ENCODE measurements at places on chromosomes 16 and 17.

GRCh38 chr17:27904534-27905446, 11.6 kb upstream of the LYRM9 start:
- no peak for DNase-seq

DNA sequence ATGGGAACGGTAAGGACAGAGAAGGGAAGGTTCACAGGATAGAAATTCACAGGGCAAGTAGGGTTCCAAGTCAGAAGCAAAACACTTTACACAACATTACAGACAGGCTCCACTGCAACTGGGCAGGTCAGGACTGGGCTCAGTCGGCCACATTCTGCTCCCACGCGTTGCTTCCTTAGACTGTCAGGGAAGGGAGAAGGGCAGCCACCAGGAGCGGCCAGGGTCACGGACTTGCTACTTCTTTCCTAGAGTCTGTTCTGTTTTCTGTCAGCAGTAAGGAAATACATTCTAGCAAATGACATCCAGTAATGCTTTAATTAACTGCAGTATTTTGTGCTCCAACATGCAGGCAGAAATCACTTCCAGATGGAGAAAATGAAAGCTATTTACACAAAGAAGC, 160.3 kb upstream of the RPH3AL start:
- no peak for DNase-seq

GRCh38 chr16:49854796-49855203, 1.1 kb downstream of the ZNF423 start:
- DNase-seq, result no peak

DNA sequence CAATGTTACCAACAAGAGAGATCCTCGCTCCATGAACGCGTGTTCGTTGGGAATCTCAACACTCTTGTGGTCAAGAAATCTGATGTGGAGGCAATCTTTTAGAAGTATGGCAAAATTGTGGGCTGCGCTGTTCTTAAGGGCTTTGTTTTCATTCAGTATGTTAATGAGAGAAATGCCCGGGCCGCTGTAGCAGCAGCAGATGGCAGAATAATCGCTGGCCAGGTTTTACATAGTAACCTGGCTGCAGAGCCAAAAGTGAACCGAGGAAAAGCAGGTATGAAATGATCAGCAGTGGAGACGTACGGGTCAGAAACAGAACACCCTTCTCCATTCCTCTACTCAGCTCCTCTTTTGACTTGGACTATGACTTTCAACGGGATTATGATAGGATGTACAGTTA, 13.3 kb downstream of the SOCS1 start:
- DNase-seq, result no peak

DNA sequence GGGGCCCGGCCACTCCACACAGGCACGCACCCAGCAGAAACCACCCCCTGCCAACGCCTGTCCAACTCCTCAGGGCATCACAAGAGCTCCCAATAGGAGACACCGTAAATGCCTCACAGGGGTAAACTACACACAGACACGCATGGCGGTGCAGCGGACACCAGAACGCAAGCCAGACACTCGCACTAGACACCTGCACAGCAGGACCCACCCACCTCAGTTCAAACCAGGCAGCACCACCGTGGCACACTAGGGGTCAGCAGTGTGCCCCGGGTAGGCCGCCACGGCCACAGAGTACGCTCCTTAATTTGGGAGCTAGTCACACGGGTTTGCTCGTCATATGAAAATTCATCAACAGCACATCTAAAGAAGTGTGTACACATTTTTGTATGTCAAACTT, 3.4 kb downstream of the SLC38A10 start:
- DNase-seq, result no peak

- no peak for DNase-seq
Observed at GRCh38 chr16:11326737-11327276, 18.5 kb upstream of the RMI2 start.

DNA sequence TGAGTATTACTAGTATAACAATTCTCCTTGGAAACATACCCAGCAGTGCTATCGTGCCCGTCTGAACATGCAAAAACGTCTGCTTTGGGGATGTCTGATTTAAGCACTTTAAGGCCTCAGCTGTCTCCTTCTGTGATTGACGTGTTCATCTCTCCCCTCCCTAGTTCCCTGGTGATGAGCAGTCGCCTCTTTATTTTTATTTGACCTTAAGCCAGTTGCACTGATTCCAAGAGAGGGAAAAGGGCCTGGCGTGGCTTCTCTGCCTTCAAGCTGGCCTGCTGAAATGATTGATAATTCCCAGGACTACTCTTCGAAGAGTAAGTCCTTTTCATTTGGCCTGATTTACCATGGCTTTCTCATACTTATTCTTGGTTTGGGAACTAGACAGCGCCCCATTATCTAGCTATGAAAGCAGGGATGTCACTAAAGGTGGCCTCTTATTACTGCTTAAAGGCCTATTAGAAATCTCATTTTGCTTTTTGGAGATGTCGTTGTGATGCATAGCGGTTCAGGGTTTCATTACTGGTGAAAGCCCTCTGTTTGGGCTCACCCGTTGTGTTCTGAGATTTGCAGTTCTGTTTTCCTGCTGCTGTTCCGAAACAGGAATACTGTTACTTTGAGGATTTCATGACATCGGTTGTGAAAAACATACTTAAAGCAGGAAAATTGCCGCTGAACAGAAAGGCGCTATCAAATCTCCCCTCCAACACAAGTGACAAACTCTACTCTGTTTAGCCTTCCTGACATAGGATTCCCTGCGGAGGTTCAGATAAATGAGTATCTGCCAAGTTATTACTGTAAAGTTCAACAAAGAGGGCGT, 65.5 kb downstream of the IQCK start:
- no peak for DNase-seq

DNA sequence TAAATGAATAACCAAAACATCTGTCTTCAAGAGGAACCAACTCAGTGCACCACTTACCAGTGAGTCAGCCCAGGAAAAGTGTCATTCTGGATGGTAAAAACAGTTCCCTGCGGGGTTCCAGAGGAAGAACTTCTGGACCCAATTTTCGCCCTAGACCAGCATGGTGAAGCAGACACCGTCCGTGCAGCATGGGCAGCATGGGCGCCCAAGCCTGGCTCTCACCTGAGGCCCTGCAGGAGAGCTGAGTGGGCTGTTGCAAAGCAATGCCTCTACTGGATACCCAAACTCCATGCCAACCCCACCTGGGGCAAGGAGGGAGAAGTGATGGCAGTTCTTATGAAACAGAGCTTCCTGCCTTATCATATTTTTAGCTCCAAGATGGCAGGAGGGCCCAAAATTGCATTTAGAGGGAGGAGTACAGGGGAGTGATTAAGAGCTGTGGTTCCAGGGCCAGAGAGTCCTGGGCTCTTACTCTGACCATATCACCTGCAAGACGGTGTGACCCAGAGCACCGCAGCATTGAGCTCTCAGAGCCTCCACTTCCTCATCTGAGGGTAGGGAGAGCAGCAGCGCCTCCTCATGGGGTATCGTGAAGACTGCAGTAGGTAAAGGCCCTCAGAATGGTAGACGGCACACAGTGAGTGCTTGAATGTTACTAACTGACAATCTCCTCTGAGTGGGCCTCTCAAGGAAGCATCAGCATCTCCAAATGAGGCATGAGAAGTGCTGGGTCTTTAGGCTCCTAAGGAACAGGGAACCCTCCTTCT, 16.6 kb upstream of the INPP5K start:
- DNase-seq, result no peak

- DNase-seq, result no peak
Observed at GRCh38 chr17:13387952-13388351, 213.8 kb downstream of the HS3ST3A1 start.

- no peak for DNase-seq
Observed at GRCh38 chr16:48291303-48291702, 44.0 kb upstream of the ABCC11 start.

DNA sequence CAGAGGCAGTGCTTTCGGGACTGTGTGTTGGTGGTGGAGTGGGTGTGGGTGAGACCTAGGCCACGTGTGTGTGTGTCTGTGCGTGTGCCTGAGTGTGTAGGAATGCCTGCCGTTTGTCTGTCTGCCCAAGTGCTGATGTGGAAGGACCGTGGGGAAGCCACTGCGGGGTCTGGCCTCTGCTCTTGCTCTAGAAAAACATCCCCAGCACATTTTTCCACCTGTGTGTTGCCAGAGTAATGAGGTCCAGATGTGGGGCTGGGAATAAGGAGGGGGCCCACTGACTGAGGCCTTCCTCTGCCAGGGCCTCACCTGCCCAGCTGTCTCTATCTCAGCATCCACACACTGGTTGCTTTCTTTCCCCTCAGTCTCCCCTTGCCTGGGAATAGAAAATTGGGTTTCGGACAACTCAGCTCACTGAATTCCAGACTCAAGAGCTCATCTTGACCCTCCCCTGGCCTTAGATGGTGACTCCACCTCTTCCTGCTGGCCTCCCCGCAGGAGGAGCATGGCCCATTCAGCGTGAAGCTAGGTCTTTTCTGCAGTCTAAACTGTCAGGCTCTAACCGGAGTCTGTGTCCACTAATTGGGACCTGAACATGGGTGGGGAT, 7.6 kb downstream of the SGCA start:
- no peak for DNase-seq

- no peak for DNase-seq
Observed at GRCh38 chr17:3514873-3515272, 39.1 kb downstream of the ASPA start.

GRCh38 chr17:70717042-70717441, 547.7 kb downstream of the KCNJ2 start:
- DNase-seq, result no peak

DNA sequence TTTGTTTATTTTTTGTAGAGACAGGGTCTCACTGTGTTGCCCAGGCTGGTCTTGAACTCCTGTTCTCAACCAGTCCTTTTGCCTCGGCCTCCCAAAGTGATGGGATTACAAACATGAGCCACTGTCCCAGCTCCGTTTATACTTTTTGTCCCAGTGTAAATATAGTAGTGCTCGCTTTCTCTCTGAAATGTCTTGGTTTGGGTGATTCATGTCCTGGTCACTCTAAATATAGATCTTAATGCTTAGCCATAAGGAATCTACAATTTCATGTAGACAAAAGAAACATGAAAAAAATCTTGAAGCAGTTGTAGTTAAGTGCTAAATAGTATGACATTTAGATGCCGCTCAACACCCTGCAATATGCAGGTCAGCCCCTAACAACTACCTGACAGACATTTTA, 126.9 kb downstream of the KATNIP start:
- peak; percentile 20 for DNase-seq

- DNase-seq, result no peak
Observed at GRCh38 chr17:71232801-71233559, 887.8 kb upstream of the SOX9 start.

DNA sequence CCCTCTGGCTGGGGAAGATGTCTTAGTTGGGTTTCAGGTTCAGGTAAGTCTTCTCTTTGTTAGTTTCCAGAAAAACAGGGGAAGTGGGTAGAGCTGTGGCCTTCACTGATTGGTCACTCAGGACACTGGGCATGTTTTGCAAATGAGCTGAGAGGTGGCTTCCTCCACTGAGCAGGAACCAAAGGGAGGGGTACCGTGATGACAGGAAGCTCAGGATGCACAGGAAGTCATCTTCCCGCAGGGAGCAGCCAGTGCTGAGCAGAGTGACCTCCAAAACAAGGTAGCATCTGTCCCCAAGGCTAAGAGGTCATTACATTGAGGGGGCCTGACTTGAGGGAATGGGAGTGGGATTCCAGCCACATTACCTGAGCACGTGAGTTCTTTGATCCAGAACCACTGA, 5.6 kb downstream of the NT5C start:
- DNase-seq, result no peak

GRCh38 chr17:17605729-17606088, 14.2 kb upstream of the PEMT start:
- DNase-seq, result peak; percentile 16

DNA sequence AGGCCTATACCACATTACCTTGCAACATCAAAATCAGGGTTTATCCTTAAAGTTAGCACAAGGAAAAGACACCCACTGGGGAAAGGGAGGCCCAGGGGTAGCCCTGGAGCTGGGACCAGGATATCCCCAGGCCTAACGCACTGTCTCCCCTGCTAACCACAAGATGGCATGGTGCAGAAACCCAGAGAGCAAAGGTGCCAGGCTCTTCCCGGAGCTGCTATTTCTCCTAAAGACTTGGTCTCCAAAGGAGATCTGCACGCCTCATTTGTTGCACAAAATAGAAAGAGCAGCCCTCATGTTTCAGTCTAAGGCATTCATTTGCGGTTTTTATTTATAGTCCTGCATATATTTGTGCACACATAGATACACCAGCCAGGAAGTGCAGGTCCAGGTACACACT, 408.6 kb downstream of the SOX9 start:
- DNase-seq, result no peak

GRCh38 chr17:80389011-80389995, 25.7 kb upstream of the ENDOV start:
- no peak for DNase-seq

GRCh38 chr17:37118366-37119137, 169.8 kb downstream of the AATF start:
- DNase-seq, result no peak

- DNase-seq, result peak; percentile 77
Observed at GRCh38 chr16:69476920-69477443, 52.6 kb downstream of the CYB5B start.

Data from AG04450 (cell line).